ENCODE measurements at places on chromosomes 6 and 20.

- DNase-seq, result no peak
These were observed 466.9 kb upstream of the NRSN1 start for GRCh38 chr6:23659125-23659524.

DNA sequence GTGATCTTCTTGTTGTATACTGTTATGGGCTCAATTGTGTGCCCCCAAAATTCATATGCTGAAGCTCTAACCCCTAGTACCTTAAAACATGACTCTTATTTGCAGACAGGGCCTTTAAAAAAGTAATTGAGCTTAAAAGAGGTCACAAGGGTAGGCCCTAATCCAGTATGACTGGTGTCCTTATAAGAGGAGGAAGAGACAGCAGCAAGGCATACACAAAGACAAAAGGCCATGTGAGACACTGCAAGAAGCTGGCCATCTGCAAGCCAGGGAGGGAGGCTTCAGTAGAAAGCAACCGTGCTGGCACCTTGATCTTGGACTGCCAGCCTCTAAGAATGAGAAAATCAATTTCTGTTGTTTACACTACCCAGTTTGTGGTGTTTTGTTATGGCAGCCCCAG, 8.4 kb downstream of the CAGE1 start:
- no peak for DNase-seq

DNA sequence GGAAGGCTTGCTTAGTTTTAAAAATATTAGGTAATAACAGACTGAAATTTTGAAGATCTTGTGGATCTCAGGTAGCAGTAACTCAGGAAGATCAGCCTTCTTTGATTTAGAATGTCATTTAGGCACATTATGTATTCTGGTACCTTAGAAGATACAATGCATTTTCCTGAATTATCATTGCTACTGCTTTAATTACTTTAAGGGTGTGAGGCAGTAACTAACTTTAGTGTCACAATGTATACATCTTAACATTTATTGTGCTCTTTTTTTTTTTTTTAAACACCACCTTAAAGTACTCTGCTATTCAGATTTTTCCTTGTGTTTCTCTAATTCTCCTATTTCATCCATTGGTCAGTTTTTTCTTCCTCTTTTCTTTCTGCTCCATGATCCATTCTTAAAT, 13.3 kb downstream of the MAPK14 start:
- no peak for DNase-seq

DNA sequence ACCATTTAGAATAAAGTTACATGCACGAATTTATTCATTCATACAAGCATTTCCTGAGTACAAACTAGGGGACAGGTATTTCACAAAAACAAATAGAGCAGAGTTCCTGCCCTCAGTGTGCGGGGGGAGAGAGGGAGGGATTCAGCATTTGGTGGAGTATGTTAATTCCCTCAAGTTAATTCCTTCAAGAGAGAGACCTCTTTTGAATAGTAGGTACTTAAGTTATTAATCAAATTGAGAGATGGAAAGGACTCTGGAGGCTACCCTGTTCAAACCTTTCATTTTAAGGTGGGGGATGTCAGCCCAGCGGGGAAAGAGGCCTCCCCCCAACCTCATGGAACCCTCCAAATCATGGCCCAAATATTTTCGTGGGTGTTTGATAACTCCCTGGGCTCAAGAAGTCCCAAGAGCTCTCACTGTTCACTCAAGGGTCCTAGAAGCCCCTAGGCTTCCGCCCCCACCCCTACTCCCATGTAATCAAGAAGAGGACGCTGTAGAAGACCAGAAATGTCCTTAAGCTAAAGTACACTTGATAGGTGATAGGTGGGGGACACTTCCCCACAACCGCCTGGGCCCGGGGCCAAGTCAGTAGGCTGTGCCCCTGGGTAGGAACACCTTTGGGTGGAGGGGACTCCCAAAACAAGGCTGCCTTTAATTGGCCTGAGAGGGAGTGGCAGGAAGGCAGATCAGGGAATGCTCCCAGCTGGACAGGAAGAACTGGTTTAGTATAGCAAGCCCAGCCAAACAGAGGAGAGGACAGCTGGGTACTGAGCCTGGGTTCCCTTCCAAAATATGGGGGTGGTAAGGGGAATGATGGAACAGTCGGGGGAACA, 2.9 kb downstream of the SDC4 start:
- DNase-seq, result no peak

Data from stimulated activated CD4-positive, alpha-beta T cell treated with anti-CD3 and anti-CD28 coated beads, TNF-alpha, amount 100 ng/mL, for 1 hour (primary cell).